ENCODE measurements at places on chromosomes 5 and 9. TPM values are rescaled to one million over a fixed set of nuclear protein-coding genes. Genes with fewer than 3 reads are reported as not detected.

GRCh38 chr5:116360008-116360853 is 214.4 kb downstream of the SEMA6A start:
- no peaks in the 10 kb centered on the region for H3K27me3 ChIP-seq
- H3K4me1 ChIP-seq, result peaks cover 20% of the 10 kb centered on the region
- no peak overlapping the region for H3K27ac ChIP-seq
- H3K36me3 ChIP-seq, result no peaks in the 10 kb centered on the region
- H3K4me3 ChIP-seq, result no peak overlapping the region

DNA sequence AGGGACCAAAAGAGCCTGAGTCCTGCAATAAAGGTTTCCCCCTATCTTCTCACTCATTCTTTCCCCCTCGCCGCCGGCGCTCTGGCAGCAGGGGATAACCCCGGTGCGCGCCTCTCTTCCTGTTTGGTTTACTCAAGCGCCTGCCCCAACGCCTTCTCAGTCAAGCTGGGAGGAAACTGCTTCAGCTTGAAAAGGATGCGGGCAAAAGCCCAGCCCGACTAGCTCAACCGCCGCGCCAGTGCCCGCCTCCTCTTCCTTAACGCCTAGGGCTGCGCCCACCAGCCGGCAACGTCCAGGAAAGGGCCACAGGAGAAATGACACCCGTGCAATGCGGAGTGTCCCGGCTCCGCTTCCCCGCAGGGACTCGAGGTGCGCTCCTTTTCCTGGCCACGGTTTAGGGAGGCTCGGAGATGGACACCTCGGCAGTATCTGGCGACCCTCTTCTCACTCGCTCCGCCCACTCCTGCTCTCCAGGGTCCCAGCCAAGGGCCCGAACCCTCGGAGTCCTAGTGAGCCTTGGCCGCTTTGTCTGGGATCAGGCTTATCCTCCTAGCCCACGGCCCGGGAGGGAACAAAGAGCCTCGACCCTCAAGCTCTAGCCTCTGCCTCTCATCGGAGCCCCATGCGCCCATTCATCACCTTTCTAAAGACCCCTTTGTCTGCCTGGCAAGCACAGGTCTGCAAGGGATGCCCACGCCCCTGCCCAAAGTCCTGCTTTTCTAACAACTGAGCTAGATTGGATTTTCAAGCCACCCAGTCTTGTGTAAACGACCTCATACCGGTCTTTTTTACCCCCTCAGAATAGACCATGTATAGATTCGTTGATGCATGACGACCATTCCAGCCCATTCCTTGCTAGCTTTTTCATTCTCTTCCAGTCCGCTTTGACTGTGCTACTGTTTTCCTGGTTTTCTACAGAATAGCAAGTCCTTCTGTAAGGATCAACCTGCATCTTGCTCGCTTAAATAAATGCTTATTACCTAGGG is 2.0 kb downstream of the ST8SIA4 start:
- peak overlapping the region; percentile 55 for H3K4me3 ChIP-seq
- no peaks in the 10 kb centered on the region for H3K27me3 ChIP-seq
- H3K36me3 ChIP-seq, result no peaks in the 10 kb centered on the region
- peak; percentile 86 for DNase-seq

DNA sequence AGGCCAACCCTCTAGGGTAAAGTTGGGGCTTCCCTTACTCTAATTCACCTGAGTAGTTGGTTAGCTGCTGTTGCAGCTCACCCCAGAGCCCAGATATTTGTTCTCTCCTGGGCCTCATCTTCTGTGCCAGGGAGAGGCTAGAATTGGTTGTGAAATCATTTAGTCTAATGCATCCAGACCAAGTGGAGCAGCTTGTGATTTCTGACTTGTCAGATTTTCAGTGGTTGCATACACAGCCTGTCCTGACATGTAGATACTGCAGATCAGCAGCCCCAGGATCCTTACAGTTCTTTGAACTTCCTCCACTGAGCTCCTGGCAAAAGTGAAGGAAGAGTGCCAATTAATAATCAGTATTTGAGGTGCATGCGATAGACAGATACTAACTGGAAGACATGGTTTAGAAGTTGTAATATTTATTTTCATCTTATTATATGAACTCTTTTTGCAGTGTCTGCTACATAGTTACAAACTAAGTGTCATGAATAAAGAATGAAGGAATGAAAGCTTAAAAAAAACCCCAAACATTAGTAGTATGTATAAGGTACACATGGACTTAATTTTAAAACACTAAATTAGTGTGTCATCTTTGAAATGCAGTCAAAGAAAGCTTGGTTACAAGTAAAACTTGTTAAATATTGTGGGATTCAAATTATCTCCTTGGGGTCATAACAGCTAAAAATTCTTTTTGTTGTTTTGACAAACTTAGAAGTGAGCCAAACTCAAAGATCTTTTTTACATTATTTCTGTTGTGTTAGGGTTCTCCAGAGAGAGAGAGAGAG is 128.5 kb downstream of the VPS13A start:
- peaks cover 8% of the 10 kb centered on the region for H3K36me3 ChIP-seq

Gene PCDHGA8
- 1.2 TPM for total RNA-seq

DNA sequence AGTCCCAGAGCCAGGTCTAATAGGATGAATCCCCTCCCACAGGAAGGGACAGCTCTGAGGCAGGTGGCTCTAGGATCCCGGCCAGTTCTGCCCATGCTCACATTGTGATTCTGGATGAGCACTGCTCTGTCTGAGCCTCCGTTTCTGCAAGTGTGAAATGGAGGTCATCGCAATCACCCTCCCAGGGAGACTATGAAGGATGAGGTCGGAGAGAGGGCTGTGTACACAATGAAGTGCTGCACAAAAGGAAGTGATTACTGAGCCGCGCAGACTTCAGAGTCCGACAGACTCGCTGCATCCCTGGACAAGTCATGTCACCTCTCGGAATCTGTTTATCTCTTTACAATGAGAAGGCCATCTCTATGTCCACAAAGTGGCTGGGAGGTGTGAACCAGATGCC is 21.7 kb downstream of the LHX6 start:
- H3K4me1 ChIP-seq, result no peaks in the 10 kb centered on the region
- peaks cover 14% of the 10 kb centered on the region for H3K27me3 ChIP-seq
- DNase-seq, result no peak
- H3K4me3 ChIP-seq, result no peak overlapping the region

Data from upper lobe of right lung (tissue), 1 donor.